ENCODE measurements at places on chromosomes 1 and 21. TPM values are rescaled to one million over a fixed set of nuclear protein-coding genes. Genes with fewer than 3 reads are reported as not detected.

The SYNC gene
- 1.7 TPM for polyA plus RNA-seq

GRCh38 chr1:160154790-160155189 lies 3.4 kb downstream of the ATP1A4 start:
- no peak overlapping the region for H3K27ac ChIP-seq
- H3K4me1 ChIP-seq = no peaks in the 10 kb centered on the region
- H3K4me3 ChIP-seq = no peak overlapping the region
- no peaks in the 10 kb centered on the region for H3K36me3 ChIP-seq

DNA sequence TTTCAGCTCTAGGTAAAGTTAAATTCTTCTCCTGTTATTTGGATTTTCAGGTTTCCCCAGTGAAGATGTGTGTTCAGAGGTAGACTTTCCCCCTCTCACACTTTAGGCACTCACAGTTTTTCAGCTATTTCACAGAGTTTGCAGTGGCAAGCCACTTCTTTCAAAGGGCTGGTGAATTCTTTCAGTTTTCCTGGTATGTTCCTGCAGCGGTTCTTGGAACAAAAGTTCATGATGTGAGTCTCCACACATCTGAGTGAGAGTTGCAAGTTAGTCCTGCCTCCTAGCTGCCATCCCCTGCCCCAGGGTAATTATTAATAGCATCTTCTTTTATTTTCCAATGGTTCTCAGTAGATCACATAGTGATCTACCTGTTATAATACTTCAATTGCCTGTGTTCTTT lies 27.3 kb upstream of the CD84 start:
- peak overlapping the region; percentile 8 for H3K27ac ChIP-seq
- H3K4me3 ChIP-seq = no peak overlapping the region
- H3K4me1 ChIP-seq = peaks cover 17% of the 10 kb centered on the region
- DNase-seq = no peak

The OR2M4 gene
- 0.02 TPM for polyA plus RNA-seq

The KIF14 gene
- 0.29 TPM for polyA plus RNA-seq

GRCh38 chr1:223231581-223231980 lies 88.5 kb upstream of the TLR5 start:
- H3K27ac ChIP-seq = no peak overlapping the region
- no peak for DNase-seq
- no peaks in the 10 kb centered on the region for H3K27me3 ChIP-seq
- no peak overlapping the region for H3K4me3 ChIP-seq
- no peaks in the 10 kb centered on the region for H3K36me3 ChIP-seq
- H3K4me1 ChIP-seq = no peaks in the 10 kb centered on the region

DNA sequence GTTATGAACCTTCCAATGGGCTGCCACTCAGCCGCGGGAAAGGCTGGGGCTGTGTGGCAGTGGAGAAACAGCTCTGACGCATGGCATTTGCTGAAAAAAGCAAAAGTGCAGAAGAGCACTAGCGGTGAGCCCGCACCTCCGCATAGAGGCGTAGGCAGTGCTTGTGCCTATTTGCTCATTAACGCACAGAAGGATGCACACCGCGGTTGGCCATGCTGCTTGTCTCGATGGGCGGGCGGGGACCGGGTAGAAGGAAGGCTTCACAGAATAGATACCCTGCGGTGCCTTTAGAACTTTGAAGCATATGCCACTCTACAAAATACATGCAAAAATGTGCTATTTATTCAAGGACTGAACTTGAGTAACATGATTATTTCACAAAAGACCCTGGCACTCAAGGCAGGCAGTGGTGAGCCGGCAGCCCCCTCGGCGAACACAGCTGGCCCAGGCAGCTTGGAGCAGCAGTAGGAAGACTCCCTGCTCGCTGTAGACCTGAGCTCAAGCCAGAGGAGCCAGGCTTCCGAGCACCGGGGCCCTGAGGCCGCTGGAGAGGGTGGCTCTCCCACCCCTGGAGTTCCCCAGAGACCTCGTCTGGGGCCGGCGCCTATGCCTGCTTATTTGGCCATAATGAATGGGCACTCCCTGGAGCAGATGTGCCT lies 71.5 kb downstream of the SIK1 start:
- H3K27me3 ChIP-seq = no peaks in the 10 kb centered on the region
- H3K27ac ChIP-seq = peak overlapping the region; percentile 24
- H3K4me1 ChIP-seq = peaks cover 11% of the 10 kb centered on the region
- no peaks in the 10 kb centered on the region for H3K36me3 ChIP-seq
- H3K4me3 ChIP-seq = no peak overlapping the region

DNA sequence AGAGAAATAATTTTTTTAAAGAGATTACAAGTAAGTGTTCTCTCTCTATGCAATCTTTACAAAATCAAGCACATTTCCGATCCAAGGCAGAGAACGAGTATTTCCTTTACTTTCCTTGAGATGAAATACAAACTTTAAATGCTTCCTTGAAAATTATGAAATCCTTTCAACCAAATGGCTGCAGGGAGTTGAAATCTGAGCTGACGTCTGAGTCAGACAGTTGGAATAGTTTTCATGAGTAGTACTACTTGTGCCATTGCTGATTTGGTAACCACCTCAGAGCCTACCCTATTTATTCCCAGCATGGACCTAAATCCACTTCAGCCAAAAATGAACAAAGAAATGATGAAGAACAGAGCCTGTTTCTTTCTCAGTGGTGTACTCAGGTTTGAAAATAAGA lies 183.6 kb downstream of the GIPC2 start:
- DNase-seq = no peak
- no peak overlapping the region for H3K4me3 ChIP-seq
- H3K4me1 ChIP-seq = no peaks in the 10 kb centered on the region
- H3K27ac ChIP-seq = no peak overlapping the region

DNA sequence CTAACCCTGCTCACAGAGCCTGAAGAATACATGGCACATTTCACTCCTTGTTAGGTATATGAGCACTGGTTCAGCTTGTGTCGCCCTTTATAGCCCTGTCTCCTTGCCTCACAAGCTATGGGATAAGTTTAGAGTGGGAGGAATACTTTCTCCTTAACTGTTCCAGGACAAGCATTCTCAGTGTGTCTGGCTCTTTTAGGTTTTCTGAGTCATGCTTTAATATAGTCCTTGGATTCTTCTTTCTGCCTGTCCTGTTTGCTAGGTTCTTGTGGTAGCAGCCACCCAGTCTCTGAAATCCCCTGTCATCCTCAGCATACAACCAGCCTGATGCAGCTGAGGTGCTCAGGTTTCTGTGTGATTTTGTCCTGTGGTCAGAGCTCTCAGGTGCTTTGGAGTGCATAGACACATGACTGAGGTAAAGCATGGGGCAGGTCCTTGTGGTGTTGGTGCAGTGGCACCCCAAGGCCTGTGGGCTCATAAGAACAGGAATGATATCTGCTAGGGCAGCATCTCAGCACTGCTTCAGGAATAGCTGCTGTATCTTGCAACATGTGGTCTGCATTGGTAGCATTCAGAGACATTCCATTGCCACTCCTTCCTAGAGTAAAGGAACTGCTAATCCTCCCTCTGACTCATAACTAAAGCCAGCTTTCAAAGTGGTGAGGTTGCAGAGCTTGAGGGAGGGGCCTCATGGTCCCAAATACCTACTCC lies 14.2 kb upstream of the CASQ2 start:
- no peak for DNase-seq
- no peaks in the 10 kb centered on the region for H3K36me3 ChIP-seq
- no peaks in the 10 kb centered on the region for H3K4me1 ChIP-seq
- no peak overlapping the region for H3K27ac ChIP-seq
- H3K4me3 ChIP-seq = no peak overlapping the region
- peaks cover 25% of the 10 kb centered on the region for H3K27me3 ChIP-seq

The FBLIM1 gene
- polyA plus RNA-seq = 7.2 TPM

DNA sequence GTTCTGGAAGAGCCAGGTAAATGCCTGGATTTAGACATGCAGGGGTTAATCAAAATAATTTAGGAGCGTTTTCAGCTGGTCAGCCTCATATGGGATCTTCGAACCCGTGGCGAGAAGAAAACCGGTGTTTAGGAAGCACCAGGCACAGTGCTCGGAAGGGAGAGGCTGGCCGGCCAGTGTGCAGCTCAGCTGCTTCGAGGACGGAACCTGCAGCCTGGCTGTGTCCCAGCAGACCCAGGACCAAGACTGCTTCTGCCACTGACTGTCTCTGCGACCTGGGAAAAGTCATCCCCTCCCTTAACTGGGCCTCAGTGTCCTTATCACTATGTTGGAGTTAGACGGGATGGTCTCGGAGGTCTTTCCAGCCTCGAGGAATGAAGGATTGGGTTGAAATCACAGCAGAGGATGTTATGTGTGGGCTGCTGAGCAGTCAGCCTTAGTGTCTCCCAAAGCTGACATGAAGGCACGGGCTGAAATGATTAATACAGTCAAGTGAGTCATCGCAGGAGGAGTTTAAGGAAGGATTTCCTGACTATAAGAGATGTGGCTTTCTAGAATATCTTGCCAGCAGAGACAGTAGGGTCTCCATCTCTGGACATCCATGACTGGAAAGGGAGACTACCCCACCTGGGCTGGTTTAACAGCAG lies 20.8 kb downstream of the PPFIA4 start:
- no peak overlapping the region for H3K4me3 ChIP-seq
- no peaks in the 10 kb centered on the region for H3K27me3 ChIP-seq
- no peak for DNase-seq
- H3K4me1 ChIP-seq = peaks cover 13% of the 10 kb centered on the region
- H3K27ac ChIP-seq = no peak overlapping the region

- H3K27ac ChIP-seq = no peak overlapping the region
- H3K4me1 ChIP-seq = no peaks in the 10 kb centered on the region
- H3K36me3 ChIP-seq = no peaks in the 10 kb centered on the region
These were observed 25.2 kb upstream of the TAL1 start for GRCh38 chr1:47257224-47257623.

Data from spleen (tissue), 13 donors.